ENCODE measurements at places on chromosomes 2 and 18.

DNA sequence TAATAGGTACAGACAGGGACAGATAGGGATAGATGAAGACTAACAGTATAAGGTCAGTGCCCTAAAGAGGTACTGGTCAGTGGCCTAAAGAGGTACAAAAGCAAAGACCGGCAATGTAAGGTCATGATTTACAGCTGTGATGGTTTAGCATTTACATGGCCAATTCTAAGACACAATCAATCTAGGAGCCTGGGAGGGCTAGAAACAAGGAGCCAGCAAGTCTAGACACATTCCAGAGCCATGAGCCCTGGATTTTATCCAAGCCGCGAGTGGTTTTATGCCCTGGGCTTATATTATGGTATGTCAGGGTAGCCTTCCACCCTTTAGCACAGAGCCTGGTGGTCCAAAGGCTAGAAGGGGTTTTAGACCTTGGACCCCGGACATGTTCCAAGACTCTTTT, 124.2 kb downstream of the CBLN2 start:
- no peak for DNase-seq

DNA sequence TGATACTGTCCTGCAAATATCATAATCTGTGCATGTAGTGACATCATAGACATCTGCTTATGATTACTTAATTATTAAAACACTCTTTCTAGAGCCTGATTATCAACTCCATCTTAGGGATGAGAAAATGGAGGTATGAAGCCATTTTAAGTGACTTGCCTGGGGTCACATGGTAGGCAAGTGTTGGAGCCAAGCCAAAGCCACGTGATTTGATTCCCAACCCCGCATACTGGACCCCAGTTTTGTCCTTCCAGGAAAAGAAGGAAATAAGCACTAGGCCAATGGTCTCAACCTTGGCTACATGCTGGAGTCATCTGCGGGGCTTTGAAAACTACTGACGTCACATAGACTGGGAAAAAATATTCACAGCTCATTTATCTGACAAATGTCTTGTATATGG, 19.6 kb upstream of the SEH1L start:
- DNase-seq: no peak

DNA sequence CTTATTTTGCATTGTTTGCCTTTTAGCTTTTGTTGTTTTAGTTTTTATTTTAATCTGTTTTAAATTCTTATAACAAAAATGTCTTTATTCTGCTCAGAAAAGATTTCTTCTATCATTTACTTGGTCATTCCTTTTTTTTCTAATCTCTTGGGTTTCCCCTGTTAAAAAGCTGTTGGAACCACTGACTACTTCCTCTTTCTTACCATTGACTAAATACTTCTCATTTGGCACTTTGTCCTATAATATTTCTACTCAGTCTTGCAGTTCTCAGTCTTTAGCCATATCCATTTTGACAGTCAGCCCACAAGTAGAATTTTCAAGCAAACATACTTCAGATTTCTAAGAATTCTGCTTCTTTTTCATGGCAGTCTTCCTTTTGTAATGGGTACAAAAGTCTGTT, 567.2 kb downstream of the SATB2 start:
- DNase-seq: no peak

- no peak for DNase-seq
These were observed 20.9 kb upstream of the VPS54 start for GRCh38 chr2:64040161-64040560.

- DNase-seq: no peak
These were observed 166.8 kb upstream of the ID2 start for GRCh38 chr2:8514796-8515758.

GRCh38 chr18:46324087-46324955, 220.1 kb downstream of the HAUS1 start:
- no peak for DNase-seq

- no peak for DNase-seq
These were observed 1178.5 kb upstream of the ACVR2A start for GRCh38 chr2:146666340-146666739.

- DNase-seq: no peak
These were observed 31.5 kb upstream of the COLEC12 start for GRCh38 chr18:532018-532417.

GRCh38 chr18:55529581-55529980, 58.4 kb downstream of the TCF4 start:
- DNase-seq: no peak

- no peak for DNase-seq
These were observed 98.2 kb upstream of the B3GNT7 start for GRCh38 chr2:231297108-231297908.

GRCh38 chr18:63322908-63323634, 3.5 kb upstream of the BCL2 start:
- DNase-seq: peak; percentile 51

DNA sequence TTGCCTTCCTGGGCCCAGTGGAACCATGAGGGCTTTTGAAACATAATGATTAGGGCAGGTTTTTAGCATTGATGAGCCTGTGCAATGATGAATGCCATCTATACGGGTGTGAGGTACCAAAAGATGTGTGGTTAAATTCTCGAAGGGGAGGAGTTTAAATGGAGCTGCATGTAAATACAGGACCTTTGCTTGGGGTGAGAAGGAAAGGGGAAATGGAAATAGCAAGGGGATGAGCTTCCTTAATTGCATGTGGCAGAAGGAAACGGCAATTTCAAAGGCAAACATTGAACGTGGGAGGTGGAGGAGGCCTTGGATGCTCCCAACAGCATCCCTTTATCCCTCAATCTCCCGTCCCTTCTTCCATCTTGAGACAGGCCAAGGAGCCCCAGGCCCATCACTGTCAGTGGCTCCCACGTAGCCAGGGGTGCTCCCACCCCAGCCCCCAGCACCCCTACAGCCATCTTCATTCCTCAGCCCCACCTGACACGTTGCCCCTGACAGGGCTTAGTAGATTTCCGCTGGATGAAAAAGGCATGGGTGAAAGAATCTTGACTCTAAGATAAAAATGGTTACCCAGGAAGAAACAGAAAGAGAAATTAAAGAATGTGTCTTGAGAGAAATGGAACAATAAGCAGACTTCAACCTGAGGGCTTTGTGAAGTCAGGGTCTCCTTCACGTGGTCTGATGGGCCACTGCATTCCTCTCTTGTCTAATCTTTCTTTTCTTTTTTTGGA, 32.5 kb downstream of the INPP5D start:
- DNase-seq: no peak

DNA sequence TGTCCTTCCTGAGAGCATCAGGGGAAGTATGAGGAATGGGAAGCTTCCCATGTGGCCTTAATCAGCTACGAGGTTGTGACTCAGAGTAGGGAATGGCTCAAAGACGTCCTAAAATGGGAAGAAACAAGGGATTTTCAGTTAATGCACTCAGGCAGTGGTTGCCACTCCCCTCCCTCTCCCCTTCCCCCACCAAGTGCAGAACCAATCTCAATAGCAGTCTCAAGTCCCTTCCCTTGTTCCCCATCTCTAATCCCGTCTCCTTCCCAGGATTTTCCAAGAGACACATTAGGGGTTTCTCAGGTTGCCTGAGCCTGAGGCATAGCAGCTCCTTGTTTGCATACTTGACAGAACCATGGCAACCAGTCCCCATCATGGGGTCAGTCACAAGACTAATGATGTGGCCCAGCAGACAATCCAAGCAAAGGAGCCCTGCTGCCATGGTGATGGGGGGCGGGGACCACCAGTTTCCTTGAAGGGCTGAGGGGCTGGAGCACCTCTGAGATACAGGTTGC, 18.2 kb upstream of the RESP18 start:
- no peak for DNase-seq

- DNase-seq: no peak
These were observed at the start of gene TNFAIP6 for GRCh38 chr2:151357359-151357758. Gene TNFAIP6, plus strand, starts transcription at chr2:151357592. Its CDS starts 75 bp downstream, at chr2:151357667.

- no peak for DNase-seq
These were observed 1.3 kb downstream of the TANC1 start for GRCh38 chr2:158969715-158970240.

DNA sequence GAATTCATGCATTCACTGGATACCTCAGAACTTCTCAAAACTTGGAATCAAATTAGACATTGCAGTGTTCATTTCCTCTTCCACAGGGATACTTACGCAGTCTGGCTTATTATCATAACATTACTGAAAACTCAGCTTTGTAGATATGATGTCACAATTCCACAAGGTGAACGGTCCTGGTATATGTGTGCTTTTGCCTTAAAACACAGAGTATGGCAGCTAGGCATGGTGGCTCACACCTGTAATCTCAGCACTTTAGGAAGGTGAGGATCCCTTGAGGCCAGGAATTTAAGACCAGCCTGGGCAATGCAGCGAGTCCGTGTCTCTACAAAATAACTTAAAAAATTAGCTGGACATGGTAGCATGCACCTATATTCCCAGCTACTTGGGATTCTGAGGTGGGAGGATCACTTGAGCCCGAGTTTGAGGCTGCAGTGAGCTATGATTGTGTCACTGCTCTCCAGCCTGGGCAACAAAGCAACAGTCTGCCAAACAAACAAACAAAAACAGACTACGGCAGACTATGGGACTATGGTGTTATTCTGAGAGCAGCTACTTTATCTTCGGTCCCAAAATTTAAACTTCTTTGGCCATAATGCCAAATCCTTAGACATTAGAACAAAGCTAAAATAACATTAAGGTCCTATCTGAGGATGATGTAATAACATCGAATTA, 1191.9 kb upstream of the SLC39A10 start:
- no peak for DNase-seq

Measured in NCI-H446 treated with DMSO at 0.1 percent for 48 hours (cell line).